GM04504 (cell line): ENCODE measurements at places on chromosomes 2 and 18.

DNA sequence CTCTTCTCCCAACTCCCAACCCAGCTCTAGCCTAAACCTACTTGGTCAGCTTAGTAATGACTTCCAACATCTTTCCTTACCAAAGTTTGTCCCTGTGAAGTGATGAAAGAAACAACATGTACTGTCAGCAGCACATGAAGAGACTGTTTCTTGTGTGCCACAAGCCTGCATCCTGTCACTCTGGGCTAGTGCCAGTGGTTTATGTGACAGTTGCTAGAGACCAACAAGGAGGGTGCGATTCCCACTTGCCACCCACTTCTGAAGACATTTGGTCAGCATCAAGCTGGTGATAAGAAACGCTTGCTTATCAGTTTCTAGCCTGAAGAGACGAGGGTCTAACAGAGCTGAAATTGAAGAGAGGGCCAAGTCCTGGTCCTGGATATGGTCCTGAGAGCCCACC lies 132.6 kb downstream of the COL4A4 start:
- no peak for DNase-seq

DNA sequence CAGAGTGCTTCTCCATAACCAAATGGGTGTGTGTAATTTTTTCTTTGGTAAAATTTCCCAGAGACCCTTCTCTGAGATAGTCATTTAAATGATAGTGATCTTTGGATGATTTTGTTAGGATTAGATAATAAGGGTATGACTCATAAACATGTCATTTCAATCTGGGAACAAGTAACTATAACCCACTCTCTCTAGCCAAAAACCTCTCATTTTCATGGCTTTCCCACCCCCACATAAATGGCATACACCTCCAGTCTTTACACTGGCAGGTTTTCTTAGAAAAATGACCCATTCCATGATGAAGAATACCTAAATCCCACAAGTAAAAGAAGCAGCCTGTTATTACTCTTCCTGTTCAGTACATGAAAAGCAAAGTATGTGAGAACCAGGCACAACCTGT lies 572.0 kb upstream of the ZEB2 start:
- no peak for DNase-seq

DNA sequence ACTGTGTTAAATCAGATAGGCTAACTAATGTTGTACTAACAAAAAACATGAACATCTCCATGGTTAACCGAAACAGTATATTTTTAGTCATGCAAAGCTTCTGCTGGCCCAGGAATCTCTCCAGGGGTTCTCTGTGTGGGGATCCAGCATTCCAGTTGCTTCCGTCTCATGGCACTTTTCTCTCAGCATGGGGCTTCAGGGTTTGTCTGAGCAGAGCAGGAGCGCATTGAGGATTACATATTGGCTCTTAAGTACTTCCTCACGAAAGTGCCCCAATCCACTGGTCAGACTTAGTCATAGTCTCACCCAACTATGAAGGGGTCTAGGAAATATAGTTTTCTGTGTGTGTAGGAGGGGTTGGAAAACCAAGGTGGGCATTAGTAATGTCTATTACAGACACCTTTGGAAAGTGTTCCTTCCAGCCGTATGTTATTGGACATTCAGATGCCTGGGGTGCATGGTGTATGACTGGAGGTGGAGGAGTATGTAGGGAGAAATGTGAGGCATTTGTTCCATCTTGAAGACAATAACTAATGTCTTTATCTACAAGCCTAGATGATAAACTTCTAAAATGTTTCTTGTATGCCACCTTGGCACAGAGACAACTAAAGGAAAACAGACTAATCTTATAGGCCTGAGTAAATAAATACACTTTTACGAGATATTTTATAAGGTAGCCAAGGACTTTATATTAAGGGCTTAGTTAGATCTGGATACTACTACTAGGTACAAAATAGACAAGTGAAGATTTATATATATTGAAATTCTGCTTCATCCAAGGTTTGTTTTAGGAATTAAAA lies 123.8 kb upstream of the ZEB2 start:
- no peak for DNase-seq

DNA sequence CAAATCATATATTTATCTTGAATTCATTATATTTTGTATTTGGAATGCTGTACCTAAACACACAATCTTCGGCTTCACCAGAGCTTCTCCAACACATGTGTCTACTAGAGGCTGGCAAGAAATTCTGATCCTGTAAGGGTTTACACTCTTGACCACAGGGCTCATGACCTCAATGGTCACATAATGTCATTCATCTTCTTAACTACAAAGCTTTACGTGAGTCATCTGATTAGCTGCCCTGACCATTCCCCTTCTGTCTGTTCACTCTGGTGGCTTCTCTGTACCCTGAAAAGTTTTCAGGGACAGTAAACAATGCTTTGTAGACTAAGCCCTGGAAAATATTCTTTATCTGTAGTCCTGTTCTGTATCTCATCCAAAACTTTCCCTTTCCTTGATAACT lies 423.9 kb downstream of the CMPK2 start:
- no peak for DNase-seq

- DNase-seq: no peak
Observed at GRCh38 chr2:159890551-159891266, 92.7 kb upstream of the CD302 start.

GRCh38 chr2:216842636-216843035 lies 17.2 kb downstream of the TNP1 start:
- DNase-seq: peak; percentile 3

DNA sequence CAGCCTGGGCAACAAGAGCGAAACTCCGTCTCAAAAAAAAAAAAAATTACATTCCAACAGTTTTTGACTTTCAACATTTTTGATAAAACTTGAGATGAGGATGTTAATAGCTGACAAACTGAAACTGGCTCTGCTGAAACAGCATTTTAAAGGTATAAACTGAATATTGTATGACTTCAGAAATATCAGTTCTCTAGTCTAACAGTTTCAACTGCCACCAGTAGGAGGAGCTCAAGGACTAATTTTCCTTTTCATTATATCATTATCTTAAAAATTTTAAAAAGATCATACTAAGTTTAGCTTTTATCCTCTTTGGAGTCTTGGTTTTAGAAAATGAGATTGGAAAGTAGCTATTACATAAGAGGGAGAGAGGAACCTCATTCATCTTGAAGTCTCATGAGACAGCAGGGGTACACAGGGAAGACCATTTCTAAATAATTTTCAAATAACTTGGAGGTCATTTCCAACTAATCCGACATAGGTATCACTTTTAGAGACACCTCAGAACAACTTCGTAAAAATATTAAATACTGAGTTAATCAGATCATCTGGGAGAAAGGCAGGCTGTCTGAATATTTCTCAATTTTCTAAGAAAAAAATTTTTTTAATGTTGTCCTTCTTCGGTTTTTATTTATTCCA lies 37.6 kb upstream of the MCM6 start:
- no peak for DNase-seq

DNA sequence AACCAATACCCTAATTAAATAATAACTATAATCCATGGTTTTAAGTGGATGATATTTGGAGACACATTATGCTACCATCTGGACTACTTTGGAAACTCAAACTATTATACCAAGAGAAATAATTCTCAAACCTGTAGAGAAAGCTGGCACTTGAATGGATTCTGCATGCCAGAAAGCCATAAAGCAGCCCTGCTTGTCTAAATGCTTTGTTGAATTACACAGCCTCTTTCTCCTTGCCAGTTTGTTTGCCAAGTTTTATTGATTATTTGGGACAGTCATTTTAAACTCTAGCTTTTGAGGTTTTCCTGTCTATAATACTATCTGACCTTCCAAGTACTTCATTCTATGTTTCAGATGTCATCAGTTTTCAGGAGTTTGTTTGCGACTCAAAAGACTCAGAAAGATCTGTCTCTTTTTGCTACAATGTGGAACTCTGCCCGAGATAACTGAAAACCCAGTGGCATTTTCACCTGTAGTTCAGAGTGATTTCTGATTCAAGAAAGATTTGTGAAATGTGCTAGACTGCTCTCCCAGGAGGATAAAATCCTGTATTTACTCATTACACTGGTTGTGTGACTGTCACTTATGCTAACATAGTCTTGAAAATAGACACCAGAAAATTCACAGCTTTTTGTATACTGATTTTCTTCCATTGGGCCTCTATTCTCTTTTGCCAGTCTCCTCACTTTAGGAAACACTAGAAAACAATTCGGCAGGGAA lies 29.2 kb upstream of the MBOAT2 start:
- DNase-seq: no peak

GRCh38 chr18:2932247-2933181 lies 80.4 kb downstream of the LPIN2 start:
- DNase-seq: no peak

DNA sequence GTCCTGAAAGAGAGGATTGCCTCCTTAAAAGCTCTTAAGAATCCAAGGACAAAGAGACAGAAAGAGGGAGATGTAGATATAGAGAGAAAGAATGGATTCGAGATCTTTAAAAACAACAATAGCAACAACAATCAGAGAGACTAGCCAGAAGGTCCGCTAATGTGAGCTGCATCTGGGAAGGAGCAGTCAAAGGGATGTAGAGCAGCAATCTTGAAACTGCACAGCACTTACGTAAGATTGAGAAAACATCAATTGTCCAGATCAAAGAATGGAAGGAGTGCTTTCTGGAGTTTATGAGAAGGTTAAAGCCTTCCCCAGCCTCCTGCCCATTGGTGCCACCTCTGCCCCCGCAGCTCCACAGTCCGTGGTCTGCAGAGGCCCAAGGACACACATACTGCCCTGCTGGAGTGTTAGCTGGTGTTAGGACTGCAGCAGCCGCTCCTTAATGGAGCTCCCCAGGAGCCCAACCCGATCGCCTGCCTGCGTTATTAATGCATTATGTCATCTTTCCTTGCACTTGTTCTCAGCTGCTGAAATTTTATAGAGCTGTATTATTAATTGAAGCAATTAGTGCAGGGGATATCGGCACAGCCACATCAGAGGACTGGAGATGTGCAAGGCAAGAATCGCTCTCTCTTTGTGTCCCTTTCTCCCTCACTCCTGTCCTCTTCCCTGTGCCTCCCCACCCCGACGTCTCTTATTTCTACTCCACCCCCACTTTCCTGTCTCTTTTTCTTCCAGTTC lies 94.2 kb upstream of the STPG4 start:
- no peak for DNase-seq

GRCh38 chr2:140183056-140183765 lies 1403.0 kb upstream of the NXPH2 start:
- DNase-seq: no peak

DNA sequence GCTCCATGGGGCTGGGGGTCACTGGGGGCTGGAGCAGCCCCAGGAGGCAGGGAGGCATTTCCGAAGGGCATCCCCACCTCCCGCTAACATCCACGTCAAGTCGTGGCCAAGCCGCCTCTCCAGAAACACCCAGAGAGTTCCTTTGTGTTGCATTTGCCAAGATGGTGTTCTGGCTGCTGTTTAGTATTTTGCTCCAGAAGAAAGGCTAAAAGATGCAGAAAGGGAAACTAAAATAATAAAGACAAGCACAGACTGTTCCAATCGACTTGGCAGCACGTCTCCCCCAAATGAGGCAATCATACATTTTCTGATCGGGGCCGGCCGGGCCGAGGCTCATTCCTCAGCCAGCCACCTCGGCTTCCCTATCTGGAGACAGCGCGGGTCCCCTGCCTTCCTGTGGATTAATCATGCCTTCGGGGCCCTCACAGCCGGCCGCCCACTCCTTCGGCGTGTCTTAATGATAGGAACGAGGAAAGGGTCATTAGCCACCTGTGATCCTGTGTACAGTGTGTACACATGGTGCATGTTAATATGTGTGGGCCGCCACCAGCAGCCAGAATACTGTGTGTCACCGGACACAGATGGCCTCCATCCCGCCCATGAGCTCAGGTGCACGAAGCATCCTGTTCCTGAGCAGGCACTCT lies 169.2 kb downstream of the KLHL29 start:
- no peak for DNase-seq

GRCh38 chr2:231769170-231770136 lies 11.6 kb downstream of the PDE6D start:
- DNase-seq: no peak

DNA sequence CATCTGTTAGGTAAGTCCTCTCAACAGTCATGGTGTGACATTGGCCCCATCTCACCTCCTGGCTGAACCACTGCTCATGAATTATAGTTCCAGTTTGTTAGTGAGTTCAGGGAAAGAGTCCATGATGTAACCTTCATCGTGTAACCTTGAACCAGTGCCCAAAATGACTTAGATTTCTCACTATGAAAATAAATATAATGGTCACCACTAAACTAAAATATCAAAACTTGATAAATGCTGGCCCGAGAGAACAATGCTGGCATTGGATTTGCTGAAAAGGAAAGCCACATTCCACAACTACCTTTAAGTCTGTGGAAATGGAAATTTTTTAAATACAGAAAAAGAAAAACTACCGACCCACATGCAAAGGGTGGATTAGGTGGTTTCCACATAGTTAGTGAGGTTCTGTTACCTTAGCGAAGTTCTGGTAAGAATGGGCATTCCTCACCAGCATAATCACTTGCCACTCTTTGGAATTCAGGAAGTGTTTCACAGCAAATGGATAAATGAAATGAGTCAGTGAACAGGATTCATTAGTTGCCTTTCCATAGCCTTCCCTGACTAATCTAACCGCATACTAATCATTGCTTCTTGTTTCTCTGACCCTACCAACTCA lies 133.9 kb upstream of the CTAGE1 start:
- peak; percentile 52 for DNase-seq

GRCh38 chr2:231613663-231614558 lies 21.2 kb downstream of the TEX44 start:
- DNase-seq: no peak

GRCh38 chr2:90076311-90076710 lies 1384.8 kb downstream of the RPIA start:
- no peak for DNase-seq

DNA sequence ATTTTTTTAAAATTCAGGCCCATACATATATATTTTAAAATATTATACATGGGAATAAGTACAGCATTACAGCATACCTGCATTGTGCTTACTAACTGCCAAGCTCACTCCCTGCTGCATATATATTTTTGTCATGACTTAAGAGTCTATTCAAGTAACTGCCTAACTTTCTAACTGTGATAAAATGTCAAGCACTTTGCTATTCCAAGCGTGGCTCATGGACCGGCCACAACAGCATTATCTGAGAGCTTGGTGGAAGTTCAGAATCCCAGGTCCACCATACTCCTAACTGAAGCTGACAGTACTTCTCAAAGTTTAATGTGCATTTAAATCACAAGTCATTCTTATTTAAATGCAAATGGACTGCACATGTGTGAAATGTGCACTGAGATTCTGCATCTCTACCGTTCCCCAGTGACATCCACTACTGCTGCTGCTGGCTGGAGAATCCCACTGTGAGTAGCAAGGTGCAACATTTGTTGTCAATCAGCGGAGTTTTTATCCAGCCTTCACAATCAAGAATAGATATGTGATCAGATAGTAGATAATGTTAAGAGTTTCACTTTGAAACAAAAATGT lies 79.1 kb downstream of the DYM start:
- no peak for DNase-seq

GRCh38 chr2:97910403-97911205 lies 85.1 kb downstream of the TMEM131 start:
- no peak for DNase-seq
